Germinal center (tissue), 1 donor: ENCODE measurements at places on chromosomes 11 and 22.

DNA sequence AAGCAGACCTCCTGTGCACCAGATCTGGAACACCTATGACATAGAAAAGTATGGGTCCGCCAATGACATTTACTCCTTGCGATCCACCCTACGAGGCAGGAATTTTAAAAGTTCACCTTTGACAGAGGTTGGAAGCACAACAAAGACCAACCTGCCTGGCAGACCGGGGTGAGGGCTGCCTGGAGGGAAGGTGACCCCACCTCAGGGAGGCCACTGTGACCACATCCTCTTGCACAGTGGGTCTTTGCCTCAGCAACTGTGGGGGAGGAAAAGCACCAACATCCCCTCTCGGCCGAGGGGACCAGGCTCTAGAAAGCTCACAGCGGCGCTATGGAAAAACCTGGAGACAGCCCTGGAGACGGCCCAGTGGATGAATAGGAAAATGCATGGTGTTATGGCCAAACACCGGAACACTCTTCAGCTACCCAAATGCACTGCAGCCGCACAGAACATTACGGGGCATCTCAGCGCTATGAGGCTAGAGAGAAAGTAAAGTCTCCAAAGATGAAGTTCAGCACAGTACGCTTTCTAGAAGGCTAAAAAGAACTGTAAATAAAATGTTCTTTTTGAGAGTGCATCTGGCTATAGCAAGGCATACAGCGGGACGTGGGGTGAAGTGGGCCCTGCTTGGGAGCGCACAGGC, 1.8 kb upstream of the SHISAL1 start:
- DNase-seq = no peak

- DNase-seq = no peak
These were observed 58.9 kb upstream of the THY1 start for GRCh38 chr11:119481667-119482400.

GRCh38 chr11:100863080-100863581, 176.0 kb downstream of the ARHGAP42 start:
- DNase-seq = no peak

- DNase-seq = no peak
These were observed 17.9 kb upstream of the KCNQ1OT1 start for GRCh38 chr11:2717561-2718325.
